ENCODE measurements at places on chromosomes 1 and 21. TPM values are rescaled to one million over a fixed set of nuclear protein-coding genes. Genes with fewer than 3 reads are reported as not detected.

GRCh38 chr1:198481661-198482060 lies 58.8 kb downstream of the ATP6V1G3 start:
- no peak overlapping the region for H3K27ac ChIP-seq
- H3K36me3 ChIP-seq = no peaks in the 10 kb centered on the region
- H3K27me3 ChIP-seq = no peaks in the 10 kb centered on the region
- no peaks in the 10 kb centered on the region for H3K4me1 ChIP-seq

The PROK1 gene
- not detected for total RNA-seq

GRCh38 chr1:45516465-45516864 lies 5.2 kb downstream of the PRDX1 start:
- no peak for DNase-seq
- no peaks in the 10 kb centered on the region for H3K27me3 ChIP-seq
- no peaks in the 10 kb centered on the region for H3K4me1 ChIP-seq
- H3K27ac ChIP-seq = peak overlapping the region; percentile 30
- H3K36me3 ChIP-seq = peaks cover 48% of the 10 kb centered on the region
- H3K4me3 ChIP-seq = no peak overlapping the region

DNA sequence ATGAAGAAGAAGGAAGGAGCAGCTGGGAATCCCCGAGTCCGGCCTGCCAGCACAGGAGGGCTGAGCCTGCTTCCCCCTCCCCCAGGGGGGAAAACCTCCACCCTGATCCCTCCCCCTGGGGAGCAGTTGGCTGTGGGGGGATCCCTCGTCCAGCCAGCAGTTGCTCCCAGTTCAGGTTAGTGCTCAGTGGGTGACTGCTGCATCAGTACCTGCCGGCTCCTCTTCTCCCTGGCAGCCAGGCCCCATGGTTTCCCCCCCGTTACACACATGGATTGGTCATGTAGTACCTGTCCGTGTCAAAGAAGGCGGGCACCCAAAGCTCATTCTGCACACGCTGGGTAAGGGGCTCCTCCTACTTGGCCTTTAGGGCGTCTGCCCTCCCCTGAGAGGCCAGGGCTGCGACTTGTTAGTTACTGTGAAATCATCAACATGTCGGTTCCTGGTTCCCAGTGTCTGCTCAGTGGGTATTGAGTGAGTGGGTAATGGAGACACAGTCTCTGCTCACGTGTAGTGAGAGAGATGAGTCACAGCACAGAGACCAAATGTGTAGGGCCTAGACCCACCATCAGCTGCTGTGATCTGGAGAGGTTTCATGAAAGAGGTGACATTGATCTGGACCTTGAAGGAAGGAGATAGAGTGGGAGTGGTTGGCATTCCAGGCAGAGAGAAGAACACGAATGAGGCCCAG lies 11.5 kb downstream of the NECAP2 start:
- H3K36me3 ChIP-seq = peaks cover 75% of the 10 kb centered on the region
- H3K27ac ChIP-seq = no peak overlapping the region
- H3K4me1 ChIP-seq = no peaks in the 10 kb centered on the region
- no peaks in the 10 kb centered on the region for H3K27me3 ChIP-seq
- H3K4me3 ChIP-seq = no peak overlapping the region

- peak; percentile 59 for DNase-seq
- no peaks in the 10 kb centered on the region for H3K27me3 ChIP-seq
- no peaks in the 10 kb centered on the region for H3K36me3 ChIP-seq
Observed at GRCh38 chr21:45594721-45595489, 48.6 kb upstream of the PCBP3 start.

The KMO gene
- total RNA-seq = 1.1 TPM

DNA sequence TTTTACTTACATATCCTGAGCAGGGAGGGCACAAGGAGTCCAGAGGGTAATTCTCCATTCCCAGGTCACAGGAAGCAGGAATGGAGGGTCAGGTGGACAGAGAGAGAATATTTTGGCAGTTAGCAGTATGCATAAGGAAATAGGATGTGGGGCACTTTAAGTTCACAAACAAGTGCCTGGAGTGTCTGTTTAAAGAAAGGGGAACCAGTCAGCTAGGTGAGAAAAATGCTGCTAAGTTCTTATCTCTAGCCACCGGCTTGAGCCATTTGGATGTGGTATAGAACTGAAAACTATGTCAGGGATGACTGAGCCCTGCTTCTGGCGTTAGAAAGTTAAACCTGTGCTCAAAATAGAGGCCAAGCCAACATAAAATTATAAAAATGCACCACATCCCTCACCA lies 739.7 kb upstream of the NCAM2 start:
- no peaks in the 10 kb centered on the region for H3K27me3 ChIP-seq
- no peak overlapping the region for H3K27ac ChIP-seq
- H3K36me3 ChIP-seq = no peaks in the 10 kb centered on the region
- no peak for DNase-seq
